Activated T-cell treated with anti-CD3 and anti-CD28 coated beads, Interleukin-2, amount 50 U/mL, for 48 hours (primary cell): ENCODE measurements at places on chromosomes 7 and 10.

DNA sequence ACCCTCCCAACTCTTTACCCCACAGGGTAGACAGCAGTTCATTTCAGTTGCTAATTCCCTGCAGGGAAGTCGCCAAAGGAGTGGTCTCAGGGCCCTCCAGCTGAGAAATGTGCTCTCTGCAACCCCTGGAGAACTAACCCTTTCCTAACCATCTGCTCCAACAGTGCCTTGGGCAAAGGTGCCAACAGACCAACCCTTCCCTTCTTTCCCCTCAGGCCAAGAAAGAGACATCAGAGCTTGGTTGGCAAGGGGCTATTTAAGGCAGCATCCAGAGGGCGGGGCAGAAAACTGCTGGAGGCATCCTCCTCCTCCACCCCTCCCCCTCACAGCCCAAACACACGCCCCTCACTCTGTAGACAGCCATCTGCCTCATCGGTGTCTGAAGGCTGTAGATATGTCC lies 1.7 kb downstream of the SORBS1 start:
- no peak for DNase-seq

DNA sequence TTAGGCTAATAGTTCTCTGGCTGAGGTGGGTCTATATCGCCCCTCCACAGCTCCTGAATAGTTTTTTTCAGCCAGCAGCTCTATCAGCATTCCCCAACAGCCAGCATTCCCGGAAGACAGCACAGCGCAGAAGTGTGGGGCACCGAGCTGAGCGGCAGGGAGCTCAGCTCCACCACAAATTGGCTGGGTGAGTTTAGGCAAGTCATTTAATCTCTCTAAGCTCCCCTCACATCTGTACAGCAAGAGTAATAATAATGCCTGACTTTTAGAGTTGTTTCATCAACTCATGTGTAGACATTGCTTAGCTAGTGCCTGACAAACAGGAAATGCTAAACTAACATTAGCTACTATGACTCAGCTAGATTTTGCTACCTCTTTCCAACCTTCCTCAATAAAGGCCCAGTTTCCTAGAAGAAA lies 247.9 kb upstream of the PTN start:
- no peak for DNase-seq

GRCh38 chr7:120304674-120305073 lies 31.7 kb downstream of the KCND2 start:
- no peak for DNase-seq

DNA sequence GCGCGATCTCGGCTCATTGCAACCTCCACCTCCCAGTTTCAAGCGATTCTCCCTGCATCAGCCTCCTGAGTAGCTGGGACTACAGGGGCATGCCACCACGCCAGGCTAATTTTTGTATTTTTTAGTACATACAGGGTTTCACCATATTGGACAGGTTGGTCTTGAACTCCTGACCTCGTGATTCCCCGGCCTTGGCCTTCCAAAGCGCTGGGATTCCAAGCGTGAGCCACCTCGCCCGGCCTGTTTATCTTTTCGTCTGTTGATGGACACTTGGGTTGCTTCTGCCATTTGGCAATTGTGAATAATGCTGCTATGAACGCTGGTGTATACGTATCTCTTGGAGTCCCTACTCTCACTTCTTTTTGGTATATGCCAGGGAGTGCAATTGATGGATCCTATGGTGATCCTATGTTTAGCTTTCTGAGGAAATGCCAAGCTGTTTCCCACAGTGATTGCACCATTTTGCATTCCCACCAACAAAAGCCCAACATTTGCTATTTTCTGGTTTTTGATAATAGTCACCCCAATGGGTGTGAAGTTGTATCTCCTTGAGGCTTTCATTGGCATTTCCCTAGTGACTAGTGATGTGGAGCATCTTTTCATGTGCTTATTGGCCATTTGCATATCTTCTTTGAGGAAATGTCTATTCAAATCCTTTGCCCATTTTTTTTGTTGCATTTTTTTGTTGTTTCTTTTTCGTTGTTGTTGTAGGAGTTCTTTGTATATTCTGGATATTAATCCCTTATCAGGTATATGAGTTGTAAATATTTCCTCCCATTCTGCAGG lies 3.5 kb downstream of the ANTXRL start:
- DNase-seq: no peak

GRCh38 chr10:53909791-53910190 lies 891.2 kb downstream of the PCDH15 start:
- no peak for DNase-seq

DNA sequence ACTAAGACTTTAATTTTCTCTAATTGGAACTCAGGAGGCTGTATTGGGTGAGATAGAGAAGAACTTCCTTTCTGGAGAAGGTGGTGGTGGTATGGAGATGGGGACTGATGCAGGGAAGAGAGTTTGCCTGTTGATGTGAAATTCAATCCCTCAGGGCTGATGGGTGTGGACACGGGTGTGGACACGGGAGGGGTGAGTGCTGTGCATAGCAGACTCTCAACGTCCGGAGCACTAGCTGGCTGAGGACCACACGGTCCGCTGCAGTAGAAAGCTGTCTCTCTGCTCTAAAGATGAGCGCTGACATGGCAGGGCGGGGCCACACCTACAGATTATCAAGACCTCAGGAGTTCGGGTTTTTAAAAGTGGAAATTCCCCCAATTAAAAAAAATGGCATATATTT lies 148.5 kb upstream of the PITRM1 start:
- DNase-seq: no peak

GRCh38 chr7:101817471-101818286 lies at the start of gene CUX1:
TSS of gene CUX1 (plus strand) at chr7:101817626. CDS start at chr7:101817640, 14 bp downstream.
- peak; percentile 57 for DNase-seq

- DNase-seq: no peak
Measured at GRCh38 chr10:33293531-33294170, 40.8 kb downstream of the NRP1 start.

DNA sequence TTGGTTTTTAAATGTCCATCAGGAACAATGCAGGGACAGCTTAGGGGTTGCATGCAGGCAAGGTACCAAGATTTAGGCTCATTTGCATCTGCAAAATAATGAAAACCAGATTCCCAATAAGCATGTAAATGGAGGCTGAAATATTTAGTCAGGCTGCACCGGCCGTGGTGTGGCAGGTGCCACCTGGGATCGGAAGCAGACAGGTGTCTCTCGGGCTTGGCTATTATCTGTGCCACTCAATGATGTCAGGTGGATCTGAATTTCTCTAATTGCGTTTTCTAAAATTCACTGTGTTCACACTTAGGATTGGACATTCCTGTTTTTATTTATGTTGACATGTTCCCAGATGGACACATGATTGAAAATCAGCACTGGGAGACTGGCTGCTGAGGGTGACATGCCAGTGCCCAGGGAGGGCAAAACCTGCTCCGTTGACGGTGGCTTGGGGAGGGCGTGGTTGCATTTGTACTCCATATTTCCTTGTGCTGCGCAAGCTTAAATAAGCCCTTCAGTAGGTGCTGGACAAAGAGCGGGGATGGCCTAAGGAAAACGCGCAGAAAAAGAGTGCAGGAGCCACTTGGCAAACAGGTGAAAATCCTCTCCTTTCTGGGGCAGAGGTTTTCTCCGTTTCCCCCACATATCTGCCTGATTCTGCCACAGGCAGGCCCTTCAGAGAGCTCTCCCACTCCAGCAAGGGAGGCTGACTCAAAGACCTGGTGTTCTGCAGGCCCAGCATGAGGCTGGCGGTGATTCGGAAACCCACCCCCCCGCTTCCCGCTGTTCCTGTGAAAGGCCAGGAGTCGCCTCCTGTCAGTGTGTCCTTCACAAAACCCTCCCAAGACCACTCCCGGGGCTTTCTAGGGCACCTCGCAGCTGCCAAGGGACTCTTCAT lies 142.5 kb downstream of the WDR37 start:
- DNase-seq: peak; percentile 3

DNA sequence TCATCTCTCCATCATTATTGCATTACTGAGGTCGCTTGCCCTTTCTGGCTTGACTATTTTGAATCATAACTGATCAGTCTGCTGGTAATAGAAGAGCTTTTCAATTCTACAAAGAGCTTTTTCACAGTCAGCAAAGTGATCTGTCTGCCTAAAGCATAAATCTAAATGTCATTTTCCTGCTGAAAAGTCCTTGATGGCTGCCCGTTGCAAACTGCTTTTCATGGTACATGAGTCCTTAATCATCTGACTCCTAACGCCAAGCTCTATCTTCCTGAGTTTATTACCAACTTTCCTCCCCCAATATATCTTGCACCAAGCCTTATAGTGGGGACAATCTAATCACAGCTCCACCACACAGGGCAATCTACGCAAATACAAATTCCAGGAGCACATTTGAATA lies 39.8 kb downstream of the THSD7A start:
- DNase-seq: no peak

DNA sequence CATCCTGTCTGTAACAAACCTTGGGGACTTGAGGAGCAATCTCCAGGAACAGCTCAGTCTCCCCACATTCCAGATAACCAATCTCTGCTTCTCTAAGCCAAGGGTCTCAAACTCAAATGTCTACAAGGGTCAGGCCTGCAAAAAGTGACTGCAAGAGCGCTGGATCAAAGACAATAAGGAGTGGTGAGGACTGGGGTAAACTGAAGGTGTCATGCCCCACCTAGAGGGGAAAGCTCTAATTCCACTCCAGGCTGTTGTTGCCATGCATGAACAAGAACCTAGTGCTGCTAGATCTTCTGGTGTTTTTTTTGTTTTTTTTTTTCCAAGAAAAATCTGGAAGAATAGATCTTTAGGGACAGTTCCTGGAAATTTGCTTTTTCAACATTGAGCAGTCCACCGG lies 117.9 kb upstream of the MACROH2A2 start:
- no peak for DNase-seq

DNA sequence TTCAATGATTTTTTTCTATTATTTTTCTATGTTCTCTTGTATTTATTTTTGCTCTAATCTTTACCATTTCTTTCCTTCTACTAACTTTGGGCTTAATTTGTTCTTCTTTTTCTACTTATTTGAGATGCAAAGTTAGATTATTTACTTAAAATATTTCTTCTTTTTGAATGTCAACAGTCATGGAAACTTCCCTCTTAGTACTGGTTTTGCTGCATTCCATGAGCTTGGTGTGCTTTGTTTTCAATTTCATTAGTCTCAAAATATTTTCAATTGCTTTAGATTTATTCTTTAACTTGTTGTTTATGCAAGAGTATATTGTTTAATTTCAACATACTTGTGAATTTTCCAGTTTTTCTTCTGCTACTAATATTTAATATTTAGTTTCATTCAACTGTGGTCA lies 230.4 kb downstream of the LRRTM3 start:
- DNase-seq: no peak
